ENCODE measurements at places on chromosomes 1 and 21. TPM values are rescaled to one million over a fixed set of nuclear protein-coding genes. Genes with fewer than 3 reads are reported as not detected.

- H3K27ac ChIP-seq: no peak overlapping the region
- H3K4me3 ChIP-seq: no peak overlapping the region
- no peaks in the 10 kb centered on the region for H3K27me3 ChIP-seq
Measured at GRCh38 chr1:65372557-65372956, 47.9 kb upstream of the LEPR start.

GRCh38 chr1:208682664-208683013 is 438.5 kb upstream of the PLXNA2 start:
- no peaks in the 10 kb centered on the region for H3K36me3 ChIP-seq
- H3K4me1 ChIP-seq: no peaks in the 10 kb centered on the region
- H3K27ac ChIP-seq: no peak overlapping the region
- no peak for DNase-seq

The CACNA1S gene
- polyA plus RNA-seq: not detected

The DAB1 gene
- polyA plus RNA-seq: 3.9 TPM
